Occipital lobe (tissue), 3 donors: ENCODE measurements at places on chromosomes 13 and 19. TPM values are rescaled to one million over a fixed set of nuclear protein-coding genes. Genes with fewer than 3 reads are reported as not detected.

Gene TRPM4
- total RNA-seq: 4.7 TPM

DNA sequence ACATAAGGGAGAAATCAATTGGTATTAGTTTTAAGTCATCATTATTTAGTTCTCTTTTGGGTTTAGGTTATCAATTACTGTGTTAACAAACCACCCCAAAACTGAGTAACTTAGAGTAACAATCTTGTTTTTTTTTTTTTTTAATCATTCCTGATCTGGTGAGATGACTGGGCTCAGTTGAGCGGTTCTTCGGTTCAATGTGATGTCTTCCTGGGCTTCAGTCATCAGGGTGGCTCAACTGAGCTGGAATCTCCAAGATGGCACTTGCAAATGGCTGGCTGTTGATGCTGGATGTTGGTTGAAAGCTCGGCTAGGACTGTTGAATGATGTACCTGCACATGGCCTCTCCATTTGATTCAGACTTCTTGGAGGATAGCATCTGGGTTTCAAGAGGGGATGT is 3.2 kb upstream of the TARM1 start:
- DNase-seq: no peak

DNA sequence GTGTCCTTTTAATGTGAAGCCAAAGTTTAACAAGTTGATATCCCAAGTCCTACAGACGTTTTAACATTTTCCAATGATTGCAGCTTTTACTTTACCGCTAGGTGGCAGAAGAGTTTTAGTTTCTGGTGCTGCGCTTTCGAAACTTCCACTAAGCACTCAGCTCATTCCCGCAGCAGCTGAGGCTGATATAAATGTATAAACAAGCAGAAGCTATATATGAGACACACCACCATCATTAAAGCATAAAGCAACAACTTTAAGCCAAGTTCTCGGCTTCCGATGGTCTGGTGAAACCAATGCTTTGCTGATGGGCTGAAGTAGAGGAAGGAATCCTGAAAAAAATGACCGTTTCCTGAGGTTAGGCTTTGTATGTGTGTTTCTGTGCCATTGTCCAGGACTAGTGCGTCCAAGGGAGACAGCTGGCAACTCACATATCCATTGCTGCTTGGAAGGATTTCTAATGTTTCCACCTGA is 753.9 kb downstream of the OLFM4 start:
- DNase-seq: peak; percentile 49

- DNase-seq: no peak
These were observed 144.4 kb downstream of the DIAPH3 start for GRCh38 chr13:60019119-60019993.

- DNase-seq: no peak
These were observed 462.9 kb downstream of the ITGBL1 start for GRCh38 chr13:101915331-101915730.

Gene GRK1
- not detected for total RNA-seq

DNA sequence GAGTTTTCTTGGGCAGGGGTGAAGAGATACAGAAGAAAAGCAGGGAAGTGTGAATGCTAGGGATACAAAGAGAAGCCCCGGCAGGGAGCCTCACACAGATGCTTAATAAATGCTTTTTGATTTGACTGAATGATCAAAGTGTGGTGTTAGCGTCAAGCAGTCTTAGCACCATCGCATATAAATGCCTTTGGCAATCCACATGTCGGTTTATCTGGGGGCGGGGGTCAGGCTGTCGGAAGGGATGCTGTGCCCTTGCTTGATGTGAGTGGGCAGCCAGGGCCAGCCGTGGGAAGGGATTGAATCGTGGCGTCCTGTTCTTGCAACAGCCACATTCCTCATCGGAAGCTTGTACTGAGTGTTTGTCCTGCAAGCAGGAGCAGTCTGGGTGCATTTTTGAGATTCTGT is 173.1 kb downstream of the LACC1 start:
- peak; percentile 6 for DNase-seq

DNA sequence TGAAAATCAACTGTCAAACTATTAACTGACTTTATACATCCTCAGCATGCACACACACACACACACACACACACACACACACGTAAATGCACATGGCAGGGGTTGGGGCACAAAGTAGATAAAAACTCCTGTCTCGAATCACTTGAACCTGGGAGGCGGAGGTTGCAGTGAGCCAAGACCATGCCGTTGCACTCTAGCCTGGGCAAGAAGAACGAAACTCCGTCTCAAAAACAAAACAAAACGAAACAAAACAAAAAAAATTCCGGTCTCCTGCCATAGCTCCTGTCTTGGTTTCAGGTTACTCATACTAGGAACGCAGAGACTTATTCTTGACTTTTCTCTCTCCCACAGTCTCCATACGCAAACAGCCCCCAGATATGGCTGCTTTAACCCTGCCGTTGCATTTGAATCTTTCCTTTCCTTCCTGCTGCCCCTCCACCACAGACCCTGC is 148.9 kb downstream of the SHISA2 start:
- DNase-seq: no peak

DNA sequence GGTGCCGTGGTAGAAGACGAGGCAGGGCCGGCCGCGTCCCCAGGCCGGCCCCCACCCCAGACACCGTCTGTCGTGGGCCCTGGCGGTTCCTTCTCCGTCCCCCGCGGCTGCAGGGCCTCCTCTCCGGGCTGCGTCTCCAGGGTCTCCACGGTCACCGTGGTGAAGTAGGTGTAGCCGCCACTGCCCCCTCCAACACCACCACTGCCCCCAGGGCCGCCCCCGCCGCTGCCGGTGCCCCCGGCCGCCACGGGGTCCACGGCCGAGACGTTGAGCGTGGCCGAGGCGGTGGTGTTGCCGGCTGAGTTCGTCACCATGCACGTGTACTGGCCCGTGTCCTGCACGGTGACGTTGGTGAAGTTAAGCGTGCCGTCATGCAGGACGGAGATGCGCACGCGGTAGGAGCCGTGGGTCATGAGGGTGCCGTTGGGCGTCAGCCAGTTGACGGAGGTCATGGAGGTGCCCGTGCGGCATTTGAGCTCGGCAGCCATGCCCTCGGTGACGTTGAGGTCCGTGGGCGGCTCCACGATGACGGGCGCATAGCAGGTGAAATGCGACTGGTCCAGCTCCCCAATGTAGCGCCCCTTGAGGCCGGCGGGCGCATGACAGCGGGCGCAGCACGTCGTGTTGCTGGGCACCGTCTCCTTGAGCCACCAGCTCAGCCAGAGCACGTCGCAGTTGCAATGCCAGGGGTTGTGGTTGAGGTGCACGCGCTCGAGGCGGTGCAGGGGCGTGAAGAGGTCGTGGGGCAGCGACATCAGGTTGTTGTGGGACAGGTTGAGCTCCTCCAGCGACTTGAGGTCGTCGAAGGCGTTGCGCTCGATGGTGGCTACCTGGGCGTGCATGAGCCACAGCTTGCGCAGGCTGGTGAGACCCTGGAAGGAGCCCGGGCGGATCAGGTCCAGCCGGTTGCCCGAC is 4.6 kb upstream of the ASPDH start:
- no peak for DNase-seq

DNA sequence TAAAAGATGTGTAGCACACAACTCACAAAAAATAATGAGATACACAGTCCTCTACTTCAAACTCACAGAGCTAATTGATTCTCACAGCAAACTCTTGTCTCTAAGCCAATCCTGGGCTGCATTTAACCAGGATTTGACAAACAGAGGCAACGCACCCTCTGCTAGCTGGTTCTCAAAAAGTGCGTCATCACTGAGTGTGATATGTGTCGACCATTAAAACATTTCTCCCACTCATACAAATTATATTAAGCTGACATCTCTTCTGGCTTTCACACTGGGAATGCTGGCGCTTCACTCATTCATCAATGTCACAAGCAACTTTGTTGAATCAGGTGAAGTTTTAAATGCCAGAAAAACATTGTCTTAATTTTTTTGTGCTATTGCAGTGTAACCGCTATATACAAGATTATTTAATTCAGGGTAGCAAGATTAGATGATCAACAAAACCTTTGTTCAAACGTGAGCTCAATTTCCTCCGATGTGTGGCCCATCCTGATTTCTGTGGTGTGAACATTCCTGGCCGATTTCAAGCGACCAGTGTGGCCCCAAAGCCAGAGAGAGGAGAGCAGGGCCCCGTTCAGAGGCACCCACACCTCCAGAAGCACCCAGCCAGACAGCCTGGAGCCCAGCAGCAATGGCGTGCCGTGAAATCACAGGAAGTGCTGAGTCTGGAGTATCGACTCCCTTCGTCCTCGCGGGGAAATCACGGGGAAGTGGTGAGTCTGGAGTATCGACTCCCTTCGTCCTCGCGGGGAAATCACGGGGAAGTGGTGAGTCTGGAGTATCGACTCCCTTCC is 49.4 kb downstream of the RASA3 start:
- DNase-seq: no peak

Gene ZNF681
- 25.7 TPM for total RNA-seq

Gene ZC3H4
- 11.2 TPM for total RNA-seq

GRCh38 chr13:101706651-101707050 is 254.2 kb downstream of the ITGBL1 start:
- no peak for DNase-seq

DNA sequence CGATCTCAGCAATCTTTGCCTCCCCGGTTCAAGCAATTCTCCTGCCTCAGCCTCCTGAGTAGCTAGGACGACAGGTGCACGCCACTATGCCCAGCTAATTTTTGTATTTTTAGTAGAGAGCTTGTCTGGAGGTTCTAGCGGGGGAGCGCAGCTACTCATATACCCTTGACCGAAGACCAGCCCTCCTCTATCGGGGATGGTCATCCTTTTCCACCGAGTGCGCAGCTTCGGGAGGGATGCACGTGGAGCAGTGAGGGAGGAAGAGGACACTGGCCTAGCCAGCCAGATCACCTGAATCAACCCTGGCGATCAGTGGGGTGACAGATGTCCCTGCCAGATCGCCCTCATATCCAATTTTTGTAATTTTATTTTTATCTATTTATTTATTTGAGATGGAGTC is 6.8 kb downstream of the SLC7A9 start:
- no peak for DNase-seq

DNA sequence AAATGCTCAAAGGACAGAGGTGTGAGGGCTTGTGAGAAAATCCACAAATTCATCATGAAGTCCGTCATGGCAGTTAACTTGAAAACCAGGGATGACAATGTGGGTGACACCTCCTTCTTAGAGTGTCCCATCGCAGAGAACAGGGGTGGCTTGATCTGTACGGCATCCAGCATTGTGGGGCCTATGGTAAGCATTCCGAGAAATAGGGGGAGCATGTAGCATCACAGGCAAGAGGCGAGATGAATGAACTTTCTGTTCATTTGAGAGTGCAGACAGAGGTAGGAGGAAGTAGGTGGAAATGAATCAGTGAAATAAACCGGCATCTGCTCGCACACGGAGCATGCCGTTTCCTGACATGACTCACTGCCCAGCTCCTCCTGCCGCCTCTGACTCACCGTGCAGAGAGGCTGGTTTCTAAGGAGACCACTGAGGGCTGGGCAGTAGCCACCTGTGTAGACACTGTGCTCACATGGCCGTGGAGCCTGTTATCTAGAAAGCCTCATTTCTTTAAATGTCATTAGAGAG is 339.0 kb downstream of the RFC3 start:
- DNase-seq: peak; percentile 61

DNA sequence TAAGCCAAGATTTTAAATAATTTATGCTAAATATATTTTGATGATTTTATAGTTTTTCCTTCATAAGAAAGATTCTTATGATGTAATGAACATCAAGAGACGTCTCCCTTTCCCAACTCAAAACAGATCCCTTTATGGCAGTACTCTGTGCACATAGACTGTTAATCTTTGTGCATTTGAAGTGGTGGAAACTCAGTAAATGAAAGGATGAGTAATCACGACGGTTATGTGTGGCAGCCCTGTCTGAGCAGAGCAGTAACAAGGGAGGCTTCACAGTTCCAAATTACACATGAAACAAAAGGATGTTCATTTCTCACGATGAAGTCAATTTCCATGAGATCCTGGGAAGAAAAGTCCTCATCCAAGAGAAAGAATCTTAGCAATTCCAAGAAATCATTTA is 498.1 kb downstream of the KLF5 start:
- DNase-seq: no peak

Gene KLF12
- total RNA-seq: 52.4 TPM

Gene APOC4
- not detected for total RNA-seq
